ENCODE measurements at places on chromosomes 2 and 18.
A peak's percentile ranks its signal among the peaks of the same experiment; 100 is the strongest.

DNA sequence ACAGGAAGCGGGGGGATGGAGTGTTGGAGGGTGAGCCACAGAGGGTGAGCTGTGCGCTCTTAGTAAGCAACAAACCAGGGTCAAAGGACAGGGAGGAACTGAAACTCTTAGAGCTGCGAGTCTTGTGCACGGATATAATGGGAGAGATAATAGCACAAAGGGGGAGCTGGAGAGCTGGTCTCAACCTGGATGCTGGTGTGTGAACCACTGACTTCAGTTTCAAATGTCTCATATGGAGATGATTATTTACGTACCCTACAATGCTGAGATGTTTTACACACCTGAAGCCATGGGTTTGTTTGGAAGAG, 35.9 kb downstream of the PTGR3 start:
- DNase-seq: peak; percentile 87

GRCh38 chr2:237488295-237488694, 1.2 kb downstream of the MLPH start:
- DNase-seq: no peak

DNA sequence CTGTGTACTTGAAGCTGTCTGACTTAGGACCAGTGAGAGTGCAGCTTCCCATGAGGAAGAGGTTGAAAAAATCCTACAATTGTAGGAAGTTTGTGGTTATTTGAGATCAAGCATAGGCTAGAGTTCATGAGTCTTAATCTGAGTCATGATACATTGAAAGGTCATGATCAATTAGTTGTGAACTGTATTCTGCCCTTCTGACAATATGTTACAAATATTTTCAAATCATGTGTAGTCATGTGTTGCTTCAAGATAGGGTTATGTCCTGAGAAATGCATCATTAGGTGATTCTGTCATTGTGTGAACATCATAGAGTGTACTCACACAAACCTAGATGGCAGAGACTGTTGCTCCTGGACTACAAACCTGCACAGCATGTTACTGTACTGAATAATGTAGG, 68.4 kb upstream of the MFF start:
- no peak for DNase-seq

- no peak for DNase-seq
Observed at GRCh38 chr2:231597627-231598026, 5.0 kb downstream of the TEX44 start.

DNA sequence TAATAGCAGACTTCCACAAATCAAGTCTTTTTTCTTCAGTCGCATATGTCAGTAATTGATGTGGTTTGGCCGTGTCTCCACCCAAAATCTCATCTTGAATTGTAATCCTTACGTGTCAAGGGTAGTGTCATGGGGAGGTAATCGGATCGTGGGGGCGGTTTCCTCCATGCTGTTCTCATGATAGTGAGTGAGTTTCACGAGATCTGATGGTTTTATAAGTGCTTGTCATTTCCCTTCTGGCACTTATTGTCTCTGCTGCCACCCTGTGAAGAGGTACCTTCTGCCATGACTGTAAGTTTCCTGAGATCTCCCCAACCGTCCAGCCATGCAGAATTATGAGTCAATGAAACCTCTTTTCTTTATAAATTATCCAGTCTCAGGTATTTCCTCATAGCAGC, 478.8 kb downstream of the PTPRM start:
- DNase-seq: no peak

- peak; percentile 79 for DNase-seq
Observed at GRCh38 chr2:69770193-69770702, 28.3 kb downstream of the ANXA4 start.

DNA sequence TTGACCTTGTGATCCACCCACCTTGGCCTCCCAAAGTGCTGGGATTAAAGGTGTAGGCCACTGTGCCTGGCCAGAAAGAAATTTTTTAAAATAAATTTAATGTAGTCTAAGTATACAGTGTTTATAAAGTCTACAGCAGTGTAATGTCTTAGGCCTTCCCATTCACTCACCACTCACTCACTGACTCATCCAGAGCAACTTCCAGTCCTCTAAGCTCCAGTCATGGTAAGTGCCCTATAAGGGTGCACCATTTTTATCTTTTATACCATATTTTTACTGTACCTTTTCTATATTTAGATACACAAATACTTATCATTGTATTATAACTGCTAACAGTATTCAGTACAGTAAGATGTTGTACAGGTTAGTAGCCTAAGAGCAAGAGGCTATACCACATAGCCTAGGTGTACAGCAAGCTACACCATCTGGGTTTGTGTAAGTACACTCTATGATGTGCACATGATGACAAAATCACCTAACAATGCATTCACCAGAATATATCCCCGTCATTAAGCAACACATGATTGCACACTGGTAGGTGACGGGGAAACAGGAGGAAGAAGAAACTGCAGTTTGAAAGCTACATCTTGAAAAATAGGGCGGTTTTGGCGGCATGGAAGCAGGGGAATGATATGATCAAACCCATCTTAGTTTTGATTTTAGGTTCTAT, 105.1 kb upstream of the ITGB6 start:
- no peak for DNase-seq

GRCh38 chr2:46344706-46345105, 47.5 kb downstream of the EPAS1 start:
- no peak for DNase-seq

- no peak for DNase-seq
Observed at GRCh38 chr2:240530181-240530580, 27.6 kb downstream of the ANKMY1 start.

- peak; percentile 64 for DNase-seq
Observed at GRCh38 chr2:102266204-102266603, 45.2 kb upstream of the IL1RL1 start.

GRCh38 chr2:196927376-196928225, 1.1 kb upstream of the PGAP1 start:
- DNase-seq: peak; percentile 38

DNA sequence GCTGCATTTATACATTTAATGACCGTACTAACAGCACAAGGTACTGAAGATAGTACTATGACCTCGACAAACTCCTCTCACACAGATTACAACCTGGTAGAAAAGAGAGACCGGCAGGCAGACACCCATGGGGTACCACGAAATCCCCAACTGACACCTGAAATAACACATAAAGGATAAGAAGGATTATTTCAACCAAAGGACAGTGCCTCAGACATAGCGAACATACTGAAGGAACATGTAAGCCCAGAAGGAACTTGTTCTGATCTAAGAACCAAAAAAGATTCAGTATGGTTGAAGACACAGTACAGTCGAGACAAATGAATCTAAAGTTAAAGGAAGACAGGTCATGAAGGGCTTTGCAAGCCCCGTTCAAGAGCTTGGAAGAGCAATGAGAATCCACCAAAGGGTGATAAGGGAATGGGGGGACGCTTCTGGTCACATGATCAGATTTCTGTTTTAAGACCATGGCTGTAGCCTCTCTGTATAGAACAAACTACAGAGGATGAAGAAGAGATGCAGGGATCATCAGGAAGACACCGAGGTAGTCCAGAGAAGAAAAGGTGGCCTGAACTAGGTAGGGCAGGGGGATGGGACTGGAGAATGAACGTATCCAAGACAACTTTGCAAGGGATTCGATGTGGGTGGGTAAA, 902 bp downstream of the MCFD2 start:
- DNase-seq: no peak

- no peak for DNase-seq
Observed at GRCh38 chr2:138036522-138036921, 72.2 kb downstream of the HNMT start.

DNA sequence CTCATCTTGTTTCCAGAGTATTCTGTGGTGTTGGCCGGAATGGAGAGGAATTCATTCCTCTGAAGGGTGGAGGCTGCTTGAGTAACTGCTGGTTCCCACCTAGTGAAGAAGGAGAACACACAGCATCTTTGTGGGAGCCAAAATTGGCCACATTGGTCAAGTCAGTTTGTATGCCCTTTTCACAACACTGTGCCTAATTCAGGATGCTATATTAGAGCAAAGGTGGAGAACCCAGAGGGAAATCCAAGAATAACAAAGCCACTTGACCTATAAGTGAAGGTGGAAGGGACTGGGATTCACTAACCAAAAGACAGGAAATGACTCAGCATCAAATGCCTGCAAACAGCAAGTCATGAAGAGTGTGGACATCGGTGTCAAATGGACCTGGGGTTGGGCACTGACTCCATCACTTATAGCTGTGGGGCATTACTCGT, 27.3 kb upstream of the MLPH start:
- DNase-seq: no peak

DNA sequence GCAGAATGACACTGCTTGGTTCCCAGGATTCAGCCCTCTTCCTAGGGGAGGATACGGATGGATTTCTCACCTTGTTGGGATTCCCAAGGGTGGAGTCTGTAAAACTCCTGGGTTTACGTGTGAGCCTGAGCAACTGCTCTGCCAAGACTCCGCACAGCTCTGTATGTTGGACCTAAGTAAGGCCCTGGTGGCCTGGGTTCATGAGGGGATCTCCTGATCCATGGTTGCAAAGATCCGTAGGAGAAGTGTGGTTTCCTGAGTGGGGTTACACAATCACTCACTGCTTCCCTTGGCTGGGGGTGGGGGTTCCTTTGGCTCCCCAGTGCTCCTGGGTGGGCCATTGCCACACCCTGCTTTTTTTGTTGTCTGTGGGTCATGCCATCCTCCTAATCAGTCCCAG, 37.7 kb downstream of the ANKRD12 start:
- peak; percentile 69 for DNase-seq

DNA sequence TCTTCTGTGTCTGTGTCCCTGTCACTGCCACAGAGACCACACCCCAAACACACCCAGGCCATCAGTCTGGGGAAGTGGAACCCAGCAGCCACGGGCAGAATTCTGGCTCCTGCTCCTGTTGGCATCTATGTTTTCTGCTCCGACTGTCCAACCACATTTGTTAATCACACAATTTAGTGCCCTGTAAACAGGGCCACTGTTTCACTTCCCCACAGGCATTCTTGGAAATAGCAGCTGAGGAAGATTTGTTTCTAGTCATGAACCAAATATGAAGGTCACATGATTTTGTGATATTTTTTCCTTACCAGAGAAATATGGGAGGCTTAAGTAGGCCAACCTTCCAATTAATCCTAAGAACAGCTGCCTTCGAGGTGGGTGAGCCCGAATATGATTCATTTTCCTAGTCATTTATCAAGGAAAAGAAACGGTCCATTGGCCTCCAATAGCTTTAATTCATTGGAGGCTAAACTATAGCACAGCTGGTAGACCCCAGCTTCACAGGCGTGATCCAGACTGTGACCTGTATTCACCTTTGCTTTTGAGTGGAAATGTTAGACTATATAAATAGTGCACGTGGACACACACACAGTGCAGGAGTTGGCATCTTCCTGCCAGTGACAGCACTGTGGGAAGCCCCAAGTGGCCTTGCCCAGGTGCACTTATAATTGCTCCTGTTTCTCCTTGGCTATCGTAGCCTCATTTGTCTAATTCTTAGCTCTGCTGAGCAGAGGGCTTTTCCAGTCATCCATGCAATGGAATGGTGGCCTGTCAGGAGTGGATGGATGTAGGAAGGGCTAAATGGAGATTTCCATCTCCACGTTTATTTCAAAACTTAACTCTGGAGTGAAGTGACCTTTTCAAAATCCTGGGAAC, 267.9 kb downstream of the LPIN1 start:
- DNase-seq: peak; percentile 98

- DNase-seq: peak; percentile 70
Observed at GRCh38 chr18:62702259-62702658, 13.1 kb upstream of the PHLPP1 start.

DNA sequence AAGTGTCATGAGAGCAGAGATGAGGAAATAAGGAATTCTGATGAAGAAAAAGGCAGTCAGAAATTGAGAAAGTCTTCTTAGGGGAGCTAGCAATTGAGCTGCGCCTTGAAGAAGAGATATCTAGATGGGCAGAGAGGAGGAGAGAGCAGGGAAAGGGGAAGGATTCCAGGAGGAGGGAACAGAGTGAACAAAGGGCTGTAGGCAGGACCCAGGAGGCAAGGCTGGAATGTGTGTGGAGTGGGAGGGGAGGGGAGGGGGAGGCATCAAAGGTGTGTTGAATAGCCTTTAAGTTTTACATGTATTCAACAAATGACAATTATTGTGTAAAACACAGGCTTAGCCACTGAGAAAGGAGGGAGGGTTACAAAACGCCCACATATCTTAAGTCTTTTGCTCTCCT, 164.5 kb downstream of the TDRD15 start:
- no peak for DNase-seq

DNA sequence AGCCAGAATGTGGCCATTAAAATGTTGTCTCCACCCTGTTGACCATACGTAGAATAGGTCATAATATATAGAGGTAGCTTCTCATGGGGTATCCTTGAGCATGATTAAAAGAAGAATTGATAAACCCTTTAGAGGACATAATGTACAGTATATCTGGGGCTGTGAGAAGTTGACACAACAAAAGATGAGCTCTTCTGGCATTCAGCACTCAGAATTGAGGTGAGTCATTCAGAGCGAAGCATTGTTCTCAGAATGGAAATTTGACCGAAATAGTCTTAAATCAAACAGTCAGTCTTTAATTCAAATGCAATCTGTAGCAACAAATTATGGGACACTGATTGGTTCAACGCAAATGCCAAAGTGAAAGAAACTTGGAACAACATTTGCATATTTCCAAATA, 47.3 kb downstream of the CTAGE1 start:
- no peak for DNase-seq

GRCh38 chr2:221554769-221555493, 17.2 kb downstream of the EPHA4 start:
- no peak for DNase-seq

DNA sequence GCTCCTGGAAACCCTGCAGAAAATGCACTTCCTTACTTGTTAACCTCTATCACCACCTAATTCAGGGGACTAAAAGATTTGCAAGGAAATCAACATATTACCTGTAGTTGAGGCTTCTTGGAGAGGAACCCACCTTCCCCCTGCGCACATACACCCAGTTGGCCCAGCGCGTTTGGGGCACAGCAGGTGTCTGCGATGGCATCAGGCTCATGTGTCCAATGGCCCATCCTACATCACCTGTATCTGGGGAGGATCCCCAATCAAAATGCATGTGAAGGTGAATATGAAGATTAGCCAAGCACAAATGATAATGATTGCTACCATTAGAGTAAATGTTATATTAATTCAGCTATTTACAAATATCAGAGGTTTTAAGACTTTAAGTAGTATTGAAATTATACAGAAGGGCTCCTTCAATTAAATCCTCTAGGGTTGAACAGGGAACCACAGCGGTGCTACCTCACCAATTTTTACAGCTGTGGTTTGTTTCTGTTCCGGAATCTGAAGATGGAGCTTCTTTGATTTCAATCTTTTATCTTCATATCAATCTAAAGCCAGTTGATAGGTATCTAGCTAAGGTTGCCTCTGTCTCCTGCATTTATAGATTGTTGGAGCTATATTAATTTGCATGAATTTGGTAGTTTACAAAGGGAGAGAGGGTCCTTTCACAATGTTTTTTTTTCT, 486.0 kb downstream of the RNF144A start:
- DNase-seq: no peak

DNA sequence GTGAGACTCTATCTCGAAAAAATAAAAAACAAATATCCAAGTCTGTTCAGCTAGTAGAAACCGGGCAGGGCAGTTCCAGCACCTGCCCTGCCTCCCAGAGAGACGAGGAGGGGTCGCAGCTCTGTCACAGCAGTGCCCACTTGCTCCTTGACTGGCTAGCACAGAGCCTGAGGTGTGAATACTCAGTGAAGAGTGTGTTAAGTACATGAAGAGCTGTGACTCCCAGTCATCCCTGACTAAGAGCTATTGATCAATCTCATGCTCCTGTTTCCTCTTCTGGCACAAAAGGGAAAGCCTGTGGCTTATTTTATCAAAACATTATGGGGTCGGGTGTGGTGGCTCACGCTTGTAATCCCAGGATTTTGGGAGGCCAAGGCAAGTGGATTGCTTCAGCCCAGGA, 83.0 kb upstream of the FZD7 start:
- peak; percentile 7 for DNase-seq
